DMS 273 treated with DMSO at 0.1 percent for 48 hours (cell line): ENCODE measurements at places on chromosomes 7 and 10.

DNA sequence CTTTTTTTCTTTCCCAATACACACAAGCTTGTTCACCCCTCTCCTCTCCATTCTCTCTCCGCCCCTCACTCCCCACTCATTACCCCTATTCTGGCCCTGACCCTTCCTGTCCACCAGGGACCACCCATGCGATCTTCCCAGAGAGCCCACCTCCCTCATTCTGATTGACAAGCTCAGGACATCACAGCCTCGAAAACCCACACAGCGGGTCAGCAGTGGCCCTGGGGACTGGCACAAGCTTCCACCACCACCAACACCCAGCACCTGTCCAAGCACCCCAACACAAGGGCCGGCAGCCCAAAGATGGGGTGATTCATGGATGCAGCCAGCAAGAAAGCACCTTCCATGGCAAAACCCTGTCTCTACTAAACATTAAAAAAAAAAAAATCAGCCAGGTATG, 50.0 kb upstream of the USP6NL start:
- DNase-seq: no peak

GRCh38 chr7:39890411-39890810, 59.6 kb upstream of the CDK13 start:
- no peak for DNase-seq

GRCh38 chr10:44571701-44572100, 186.8 kb upstream of the CXCL12 start:
- DNase-seq: no peak

- no peak for DNase-seq
Observed at GRCh38 chr7:51102828-51103227, 213.8 kb downstream of the COBL start.

GRCh38 chr7:18495412-18496340, at the start of gene HDAC9:
TSS of gene HDAC9 (plus strand) at chr7:18495749. CDS start at chr7:18496303, 554 bp downstream.
- peak; percentile 84 for DNase-seq
